CD4-positive, alpha-beta T cell treated with Interleukin-17A for 1 hour (primary cell): ENCODE measurements at places on chromosomes 6 and 20.

DNA sequence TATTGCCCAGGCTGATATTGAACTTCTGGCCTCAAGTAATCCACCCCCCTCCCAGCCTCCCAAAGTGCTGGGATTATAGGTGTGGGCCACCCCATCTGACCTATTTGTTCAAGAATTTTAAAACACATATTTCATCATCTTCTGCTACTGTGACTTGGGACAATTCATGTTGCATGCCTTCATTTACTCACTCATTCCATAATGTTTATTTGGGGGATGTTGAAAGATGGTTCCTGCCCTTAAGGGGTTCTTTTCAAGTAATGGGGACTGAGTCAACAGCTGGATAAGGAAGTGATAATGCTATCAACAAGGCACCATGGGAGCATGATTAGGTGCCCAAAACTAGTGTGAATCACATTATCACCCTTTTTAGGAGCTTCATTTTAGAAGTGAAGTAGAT lies 62.0 kb downstream of the CRYBG1 start:
- no peak for DNase-seq

DNA sequence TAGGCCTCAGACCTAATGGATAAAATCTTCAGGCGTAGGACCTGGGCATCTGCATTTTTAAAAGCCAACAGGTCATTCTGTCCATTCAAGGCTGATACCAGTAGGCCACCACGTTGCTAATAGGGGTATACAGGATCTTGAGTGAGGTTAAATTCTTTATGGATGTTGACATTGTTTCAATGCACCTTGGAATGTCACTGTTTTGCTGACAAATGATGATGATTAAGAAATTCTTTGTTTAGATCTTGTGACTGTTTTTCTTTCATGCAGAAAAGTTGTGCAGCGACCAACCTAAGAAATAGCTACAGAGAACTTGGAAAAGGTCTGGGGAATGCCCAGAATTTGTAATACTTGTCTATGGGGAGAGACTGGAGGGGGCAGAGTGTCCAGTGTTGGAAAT lies 101.1 kb upstream of the CLDN20 start:
- DNase-seq, result no peak

DNA sequence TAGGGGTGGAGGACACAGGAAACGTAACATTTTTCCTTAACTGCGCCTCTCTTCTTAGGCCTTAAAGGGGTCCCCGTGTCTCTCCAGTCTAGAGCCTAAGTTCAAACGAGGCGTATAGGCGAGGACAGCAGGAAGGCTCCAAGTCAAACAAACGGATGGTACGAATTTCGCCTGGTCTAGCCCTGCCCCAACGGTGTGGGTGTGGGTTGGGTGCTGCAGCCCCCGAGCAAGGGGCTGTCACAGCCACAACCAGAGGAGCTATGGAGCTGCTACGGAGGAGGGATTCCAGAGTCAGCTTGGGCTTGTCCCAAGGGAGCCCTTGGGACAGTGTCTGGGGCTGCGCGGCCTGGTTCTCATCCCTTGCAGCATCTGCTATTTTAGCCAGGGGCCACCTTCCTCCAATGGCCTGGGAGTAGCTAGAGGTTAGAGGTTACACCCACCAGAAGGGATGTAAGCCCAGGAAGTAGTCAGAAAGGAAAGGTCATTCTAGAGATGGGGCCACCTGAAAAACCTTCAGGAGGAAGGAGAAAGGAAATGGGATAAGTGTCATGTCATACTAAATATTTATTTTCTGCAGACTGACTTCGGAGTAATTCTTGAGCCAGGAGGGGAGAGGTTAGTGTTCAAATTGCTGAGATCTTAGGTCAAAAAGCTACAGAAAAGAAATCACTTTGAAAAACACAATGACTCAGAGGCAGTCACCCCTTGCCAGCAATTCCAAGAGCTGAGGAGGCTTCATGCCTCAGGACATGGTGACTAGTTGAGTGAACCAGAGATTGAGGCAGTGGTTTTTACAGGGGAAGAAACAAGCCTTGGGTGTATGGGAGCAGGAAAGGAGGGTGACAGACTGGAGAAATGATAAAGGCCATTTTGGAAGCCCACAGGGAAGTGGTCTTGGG lies 21.7 kb downstream of the VPS52 start:
- DNase-seq, result no peak

GRCh38 chr6:55198715-55199114 lies 24.4 kb downstream of the HCRTR2 start:
- no peak for DNase-seq

GRCh38 chr6:9745966-9746365 lies 668.9 kb downstream of the TFAP2A start:
- no peak for DNase-seq

DNA sequence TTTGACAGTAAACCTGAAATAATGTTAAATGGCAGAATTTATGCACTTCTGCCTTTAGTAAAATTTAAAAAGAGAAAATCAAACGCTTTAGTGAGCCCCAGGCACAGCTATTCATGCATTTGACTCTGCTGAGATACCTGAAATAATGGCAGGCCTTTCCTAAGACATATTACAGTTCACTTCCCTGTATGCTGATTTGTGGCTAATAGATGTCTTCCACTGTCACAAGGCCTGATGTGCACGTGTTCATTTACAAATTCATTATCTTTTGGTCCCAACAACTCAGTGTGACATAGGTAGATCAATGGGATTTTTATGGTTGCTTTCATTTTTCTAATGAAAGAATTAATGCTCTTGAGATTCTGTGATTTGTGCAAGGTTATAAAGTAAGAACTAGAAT lies 449.7 kb upstream of the RGS17 start:
- DNase-seq, result no peak

- no peak for DNase-seq
Measured at GRCh38 chr20:51284871-51285270, 257.6 kb downstream of the NFATC2 start.
